Hematopoietic multipotent progenitor cell treated with erythropoietin and hydrocortisone succinate and interleukin-3 and kit ligand, for 8 days (in vitro differentiated cells): ENCODE measurements at places on chromosomes 6 and 20.

DNA sequence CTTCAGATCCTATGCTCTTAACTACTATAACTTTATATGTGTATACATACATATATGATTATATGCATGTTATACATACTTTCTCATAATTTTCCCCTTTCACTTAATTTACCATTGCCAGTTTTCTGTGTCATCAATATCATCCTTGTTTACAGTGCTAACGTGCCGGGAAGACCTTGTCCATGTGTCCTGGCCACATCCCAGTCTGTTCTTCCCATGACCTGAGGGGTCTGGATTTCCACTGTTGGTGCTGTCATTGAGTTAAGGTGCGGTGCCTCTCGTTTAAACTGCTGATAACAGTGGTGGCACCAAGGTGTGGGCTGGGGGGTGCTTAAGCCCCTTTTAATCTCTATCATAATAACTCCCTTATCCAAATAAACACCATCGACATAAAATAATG, 8.5 kb upstream of the SDCBP2 start:
- DNase-seq: no peak

DNA sequence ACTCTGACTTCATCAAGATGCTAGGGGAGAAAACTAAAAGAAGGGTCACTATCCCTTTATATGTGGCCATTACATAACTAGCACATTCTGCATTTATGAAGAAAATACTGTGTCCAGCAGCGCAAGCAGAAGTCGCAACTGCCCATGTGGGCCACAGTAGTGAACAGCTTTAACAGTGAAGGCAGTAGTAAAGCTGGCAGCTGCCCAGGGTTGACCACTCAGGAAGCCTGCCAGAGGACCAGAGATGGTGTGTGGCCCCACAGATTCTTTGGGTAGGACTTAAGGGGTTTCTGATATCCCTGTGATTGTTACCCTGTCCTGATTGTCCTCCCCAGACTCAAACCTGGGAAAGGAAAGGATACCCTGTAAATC, 88.3 kb upstream of the NT5E start:
- DNase-seq: no peak

GRCh38 chr20:36658300-36658699, 12.3 kb upstream of the SLA2 start:
- DNase-seq: no peak

- DNase-seq: no peak
Measured at GRCh38 chr20:4802527-4802926, 80.8 kb downstream of the PRND start.

DNA sequence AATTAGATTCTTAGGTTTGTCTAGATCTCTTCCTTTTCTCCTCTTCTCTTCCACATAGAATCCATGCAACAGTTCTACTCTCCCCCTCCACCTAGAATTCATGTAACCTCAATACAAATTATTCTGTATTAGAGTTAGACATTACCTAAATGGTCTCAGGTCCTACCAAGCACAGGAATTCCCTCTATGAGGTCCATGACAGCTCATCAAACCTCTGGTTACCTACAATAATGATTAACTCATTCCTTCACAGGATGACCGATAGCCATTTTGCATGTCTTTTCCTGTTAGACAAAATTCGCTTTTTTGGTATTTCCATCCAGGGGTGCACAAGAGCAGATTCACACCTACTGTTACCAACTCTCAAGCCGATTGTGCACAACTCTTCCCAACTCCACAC, 27.4 kb upstream of the BMP2 start:
- no peak for DNase-seq

- DNase-seq: no peak
Measured at GRCh38 chr6:37602801-37603200, 94.9 kb downstream of the MDGA1 start.

DNA sequence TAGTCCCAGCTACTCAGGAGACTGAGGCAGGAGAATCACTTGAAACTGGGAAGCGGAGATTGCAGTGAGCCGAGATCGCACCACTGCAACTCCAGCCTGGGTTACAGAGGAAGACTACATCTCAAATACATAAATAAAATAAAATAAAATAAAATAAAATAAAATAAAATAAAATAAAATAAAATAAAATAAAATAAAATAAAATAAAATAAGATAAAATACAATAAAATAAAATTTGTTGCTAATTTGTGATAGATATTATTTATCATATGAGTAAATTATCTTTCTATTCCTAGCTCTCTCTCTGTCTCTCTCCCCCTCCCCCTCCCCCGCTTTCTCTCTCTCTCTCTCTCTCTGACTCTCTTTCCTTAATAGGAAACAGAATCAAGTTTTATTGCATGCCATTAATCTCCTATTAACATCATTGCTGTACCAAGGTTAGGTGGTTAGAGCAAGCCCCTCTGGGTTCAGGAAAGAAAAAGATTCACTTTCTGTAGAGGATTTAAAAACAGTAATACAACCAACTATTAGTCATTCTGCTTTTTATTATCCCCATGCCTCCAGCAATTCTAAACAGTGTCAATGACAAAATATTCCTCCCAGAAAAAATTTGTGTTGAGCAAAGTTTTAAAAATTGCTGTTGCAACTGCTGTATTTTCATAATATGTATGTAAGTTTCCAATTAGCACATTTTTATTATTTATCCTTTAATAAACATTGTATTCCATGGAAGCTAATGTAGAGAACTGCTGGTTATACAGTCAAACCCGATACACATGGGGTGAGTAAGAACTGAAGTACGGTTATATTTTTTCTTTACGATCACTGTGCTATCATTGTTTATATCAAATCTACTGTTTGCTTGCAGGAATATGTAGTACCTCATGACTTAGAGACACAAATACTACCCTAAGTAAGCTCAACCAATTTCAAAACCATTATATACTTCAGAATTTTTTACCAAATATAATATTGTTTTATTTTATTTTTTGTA, 22.1 kb downstream of the BMP5 start:
- DNase-seq: no peak
